ENCODE measurements at places on chromosomes 2 and 18. TPM values are rescaled to one million over a fixed set of nuclear protein-coding genes. Genes with fewer than 3 reads are reported as not detected.

Gene UGT1A7
- 0.37 TPM for total RNA-seq

Gene TMEFF2
- total RNA-seq: 0.19 TPM

Gene RNF181
- total RNA-seq: 206 TPM

Gene ERBB4
- total RNA-seq: not detected

Gene TPO
- not detected for total RNA-seq

Gene CIB4
- not detected for total RNA-seq

Gene SEPTIN2
- total RNA-seq: 226 TPM

Gene CFAP210
- not detected for total RNA-seq

Gene RPRM
- total RNA-seq: not detected

Gene IL36G
- 15.7 TPM for total RNA-seq

Gene FTCDNL1
- total RNA-seq: 0.09 TPM

Gene CD8B2
- total RNA-seq: not detected

Gene GREB1L
- 1.5 TPM for total RNA-seq

Gene FAM228A
- total RNA-seq: not detected

Gene KLHL14
- total RNA-seq: not detected

Gene SAG
- not detected for total RNA-seq

Gene LHCGR
- not detected for total RNA-seq
